Pancreas (tissue), 10 donors: ENCODE measurements at places on chromosomes 1 and 21. TPM values are rescaled to one million over a fixed set of nuclear protein-coding genes. Genes with fewer than 3 reads are reported as not detected.

DNA sequence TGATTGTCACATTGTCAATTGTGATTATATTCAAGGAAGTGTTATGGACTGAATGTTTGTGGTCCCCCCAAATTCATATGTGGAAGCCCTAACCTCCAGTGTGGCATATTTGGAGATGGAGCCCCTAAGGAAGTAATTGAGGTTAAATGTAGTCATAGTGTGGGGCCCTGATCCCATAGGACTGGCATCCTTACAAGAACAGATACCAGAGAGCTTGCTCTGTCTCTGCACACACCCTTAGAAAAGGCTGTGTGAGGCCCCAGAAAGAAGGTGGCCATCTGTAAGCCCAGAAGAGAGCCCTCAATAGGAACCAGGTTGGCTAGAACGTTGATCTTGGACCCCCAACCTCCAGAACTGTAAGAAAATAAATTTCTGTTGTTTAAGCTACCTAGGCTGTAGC is 28.1 kb downstream of the VANGL1 start:
- DNase-seq, result no peak

DNA sequence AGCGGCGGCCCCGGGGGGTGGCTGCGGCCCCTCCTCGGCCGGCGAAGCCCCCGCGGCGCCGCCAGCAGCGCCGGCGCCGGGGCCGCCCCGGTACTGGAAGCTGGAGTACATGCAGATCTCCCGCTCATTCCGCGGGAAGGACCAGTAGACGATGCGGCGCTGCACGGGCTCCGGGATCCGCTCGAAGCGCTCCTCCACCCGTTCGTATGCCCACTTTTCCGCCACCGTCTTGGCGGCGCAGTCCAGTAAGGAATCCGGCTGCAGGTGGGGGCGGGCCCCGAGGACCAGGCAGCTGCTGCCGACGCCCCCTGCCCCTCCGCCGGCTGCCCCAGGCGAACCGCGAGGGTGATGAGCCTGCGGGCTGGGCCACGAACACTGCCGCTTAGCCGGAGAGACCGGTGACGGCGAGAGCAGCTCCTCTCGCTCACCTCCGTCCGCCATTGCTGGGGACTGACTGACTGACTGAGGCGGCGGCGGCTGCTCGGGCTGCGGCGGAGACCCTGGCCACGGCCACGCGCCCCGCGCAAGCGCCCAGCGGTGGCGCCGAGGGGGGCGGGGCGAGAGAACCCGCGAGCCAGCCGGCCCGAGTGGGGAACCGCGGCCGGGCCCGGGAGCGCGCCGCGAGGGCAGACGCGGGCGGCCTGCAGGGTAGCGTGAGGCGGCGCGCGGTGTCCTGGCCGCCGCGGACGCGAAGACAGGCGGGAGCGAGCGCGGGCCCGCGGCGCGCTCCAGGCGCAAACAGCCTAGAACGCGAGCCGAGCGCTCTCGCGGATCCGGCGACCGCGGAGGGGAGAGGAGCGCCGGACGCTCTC is at the start of gene ZSWIM5:
ZSWIM5 (minus strand) TSS at position 696 of the 812 bp plus-strand sequence; CDS start at position 441, 255 bp downstream.
- DNase-seq, result peak; percentile 87

- no peak for DNase-seq
Observed at GRCh38 chr1:246126580-246126979, 380.5 kb downstream of the SMYD3 start.

DNA sequence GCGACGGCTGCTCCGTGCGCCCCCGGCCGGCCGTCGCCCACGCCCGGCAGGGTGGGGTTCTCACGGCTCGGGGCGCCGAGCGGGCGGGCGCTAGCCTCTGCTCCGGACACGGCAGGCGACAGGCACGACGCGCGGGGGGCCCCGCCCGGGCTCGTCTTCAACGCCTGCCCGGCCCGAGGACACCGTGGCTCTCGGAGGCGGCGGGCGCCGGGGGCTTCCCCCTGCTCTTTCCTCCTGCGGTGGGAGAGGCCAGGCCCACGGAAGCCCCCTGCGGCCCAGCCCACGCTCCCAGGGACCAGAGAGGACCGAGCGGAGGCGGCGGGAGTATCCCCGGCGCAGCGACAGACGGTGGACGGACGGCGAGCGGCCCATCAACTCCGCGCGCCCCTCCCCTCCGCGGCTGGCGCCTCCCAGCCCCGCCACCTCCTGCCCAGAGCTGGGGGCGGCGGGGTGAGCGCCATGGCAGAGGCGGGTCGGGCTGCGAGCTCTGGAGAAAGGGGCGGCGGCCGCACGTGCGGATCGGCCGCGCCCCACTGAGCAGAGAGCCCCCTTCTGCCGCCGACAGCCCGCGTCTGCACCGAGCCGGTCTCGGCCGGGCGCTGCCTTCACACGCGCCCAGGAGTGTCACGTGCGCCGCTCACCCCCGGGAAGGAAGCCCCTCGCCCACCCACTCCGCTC is at the start of the genes SHE and TDRD10:
SHE (minus strand) TSS at position 347 of the 678 bp plus-strand sequence. CDS start 386 bp downstream, outside the sequence.
TDRD10 (plus strand) TSS at position 154 of the 678 bp plus-strand sequence. CDS start 4,685 bp downstream, outside the sequence.
- no peak for DNase-seq

- no peak for DNase-seq
Observed at GRCh38 chr1:153248176-153248879, 11.2 kb upstream of the LORICRIN start.

DNA sequence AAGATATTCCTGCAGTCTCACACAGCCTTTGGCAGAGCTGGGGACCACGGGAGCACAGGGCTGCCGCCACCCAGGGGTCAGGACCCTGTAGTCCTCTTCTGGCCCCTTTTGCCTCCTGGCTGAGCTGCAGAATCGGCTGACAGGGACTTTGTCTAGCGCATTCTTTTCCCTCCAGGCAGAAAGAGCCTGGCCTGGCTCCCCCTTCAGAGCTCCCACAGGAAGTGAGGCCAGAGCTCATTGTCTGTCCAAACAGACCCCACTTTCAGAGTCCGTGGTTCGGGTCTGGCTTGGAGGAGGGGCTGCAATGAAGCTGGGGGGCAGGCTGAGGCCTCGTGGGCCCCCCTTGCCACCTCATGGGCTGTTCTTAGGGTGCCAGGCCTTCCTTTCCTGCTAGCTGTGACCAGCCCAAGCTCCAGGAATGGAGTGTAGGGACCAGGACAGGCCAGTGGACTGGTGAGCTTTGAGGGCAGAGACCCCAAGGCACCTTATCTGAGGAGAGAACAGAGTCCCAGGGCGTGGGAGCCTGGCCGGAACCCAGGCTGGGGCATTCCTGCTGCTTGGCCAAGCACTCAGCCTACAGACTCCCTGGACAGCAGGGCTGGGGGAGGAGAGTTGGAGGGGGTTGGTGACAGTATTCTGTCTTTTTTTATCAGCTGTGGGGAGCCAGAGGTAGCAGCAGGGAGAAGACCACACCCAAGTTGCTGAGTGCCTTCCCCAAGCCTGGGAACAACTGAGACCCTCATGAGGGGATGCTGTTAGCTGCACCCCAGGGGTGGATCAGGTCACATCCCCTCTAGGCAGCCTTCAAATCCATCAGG is 4.7 kb downstream of the CELSR2 start:
- no peak for DNase-seq

DNA sequence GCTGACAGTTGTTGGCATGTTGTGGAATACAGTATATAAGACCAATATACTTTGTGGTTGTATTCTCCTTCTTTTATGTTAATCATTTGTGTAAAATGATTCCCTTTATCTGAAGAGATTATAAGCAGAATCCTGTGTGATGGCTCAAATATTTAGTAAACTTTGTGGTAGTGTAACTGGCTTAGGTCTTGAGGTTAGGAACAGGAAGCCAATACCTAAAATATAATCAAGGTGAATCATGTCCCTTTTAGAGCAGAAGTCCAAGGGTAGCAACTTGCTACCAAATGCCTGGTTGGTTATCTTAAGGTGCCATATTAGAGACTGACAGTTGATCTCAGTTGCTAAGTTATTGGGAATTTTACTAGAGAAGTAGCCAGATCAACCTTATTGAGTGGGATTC is 398.5 kb upstream of the ADAMTS5 start:
- DNase-seq, result no peak

DNA sequence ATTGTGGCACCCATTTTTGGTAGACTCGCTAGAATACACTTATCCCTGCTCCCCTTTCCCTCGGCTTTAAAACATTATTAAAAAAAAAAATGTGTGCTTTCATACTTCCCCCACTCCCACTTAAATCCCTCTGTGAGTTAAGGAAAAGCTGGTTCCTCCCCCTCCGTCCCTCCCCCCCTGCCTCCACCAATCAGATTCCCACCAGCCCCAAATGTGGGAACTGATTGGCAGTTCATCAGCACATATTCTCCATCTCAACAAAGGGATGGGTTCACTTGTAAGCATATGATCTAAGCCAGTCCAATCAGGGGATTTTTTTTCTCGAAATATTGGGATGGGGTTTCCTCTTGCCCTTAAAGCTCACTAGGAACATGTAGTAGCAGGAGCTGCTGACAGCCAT is 10.8 kb upstream of the FYB2 start:
- DNase-seq, result no peak

DNA sequence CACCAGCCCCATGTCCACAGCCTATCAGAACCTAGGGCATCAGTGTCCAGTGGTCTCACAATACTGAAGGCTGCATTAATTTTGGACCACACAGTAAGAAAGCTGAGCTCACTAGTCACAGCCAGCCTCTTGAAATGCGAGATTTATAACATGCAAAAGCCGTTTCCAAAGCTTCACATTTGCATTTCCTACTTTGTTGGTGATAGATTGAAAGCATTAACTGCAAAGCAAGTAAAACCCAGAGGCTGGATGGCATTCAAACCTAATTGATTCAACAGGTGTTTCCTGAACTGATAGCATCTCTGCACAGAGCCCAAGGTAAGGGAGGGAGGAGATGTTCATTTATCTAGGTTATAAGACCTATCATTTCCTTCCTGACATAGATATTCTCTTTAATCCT is 410.1 kb downstream of the OMA1 start:
- no peak for DNase-seq

GRCh38 chr1:213996320-213997037 is 8.7 kb downstream of the PROX1 start:
- DNase-seq, result no peak

MPZL1 gene
- 9.3 TPM for polyA plus RNA-seq

SHISA4 gene
- 9.3 TPM for polyA plus RNA-seq

ERICH3 gene
- polyA plus RNA-seq, result 0.42 TPM

SAMSN1 gene
- 1.3 TPM for polyA plus RNA-seq

SLC1A7 gene
- 0.35 TPM for polyA plus RNA-seq
